ENCODE measurements at places on chromosomes 5 and 9.

DNA sequence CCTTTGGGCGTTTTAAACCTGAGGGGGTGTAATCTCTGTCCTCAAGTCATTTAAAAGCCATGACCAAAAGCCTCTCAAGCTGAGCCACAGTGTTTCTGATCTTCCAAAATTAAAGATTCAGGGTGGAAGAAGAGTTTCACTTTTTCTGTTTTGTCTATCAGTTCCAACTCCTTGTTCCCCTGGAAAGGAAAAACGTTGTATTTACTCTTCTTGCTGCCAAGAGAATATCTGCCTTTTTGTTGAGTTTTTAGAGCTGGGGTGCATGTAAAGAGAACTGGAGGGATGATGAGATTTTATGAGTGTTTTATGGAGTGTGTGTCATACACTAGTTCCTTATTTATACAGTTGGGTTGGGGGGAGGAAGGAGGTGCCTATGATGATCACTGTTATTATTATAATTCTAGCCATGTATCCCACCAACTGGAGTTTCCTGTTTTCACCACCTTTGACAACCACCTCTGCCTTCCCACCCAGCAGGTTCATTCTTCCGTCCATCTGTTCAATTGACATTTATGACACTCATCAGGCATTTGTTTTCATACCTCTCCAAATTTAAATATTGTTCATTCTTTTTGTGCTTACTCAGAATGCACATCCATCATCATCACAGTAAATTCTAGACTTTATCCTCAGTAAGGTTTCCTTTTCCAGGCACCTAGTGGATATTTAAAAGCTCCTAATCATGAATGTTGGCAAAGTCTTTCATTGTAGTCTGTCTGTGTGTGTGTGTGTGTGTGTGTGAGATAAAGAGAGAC, 97.9 kb upstream of the MPDZ start:
- DNase-seq: no peak

DNA sequence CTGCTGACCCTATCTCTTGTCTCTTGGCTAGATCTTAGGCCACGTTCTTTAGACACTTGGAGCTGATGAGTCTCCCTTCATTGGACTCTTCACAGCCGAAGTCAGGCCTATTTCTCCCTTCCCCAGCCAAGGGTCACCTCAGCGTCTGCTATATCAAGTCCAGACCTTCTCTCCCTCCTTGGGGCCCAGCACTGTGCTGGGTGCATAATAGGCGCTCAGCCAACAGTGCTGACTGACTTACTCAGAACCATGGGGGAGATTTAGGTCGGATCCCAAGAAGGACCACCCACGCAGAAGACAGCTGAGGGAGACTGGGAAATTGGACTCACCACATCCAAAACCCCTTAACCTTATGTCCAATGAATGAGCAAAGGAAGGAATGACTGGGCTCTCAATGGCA, 5.6 kb upstream of the AMBP start:
- no peak for DNase-seq

GRCh38 chr9:109856785-109857184, 76.8 kb downstream of the PALM2AKAP2 start:
- DNase-seq: no peak

GRCh38 chr9:133527444-133527920, 2.7 kb upstream of the MYMK start:
- no peak for DNase-seq

DNA sequence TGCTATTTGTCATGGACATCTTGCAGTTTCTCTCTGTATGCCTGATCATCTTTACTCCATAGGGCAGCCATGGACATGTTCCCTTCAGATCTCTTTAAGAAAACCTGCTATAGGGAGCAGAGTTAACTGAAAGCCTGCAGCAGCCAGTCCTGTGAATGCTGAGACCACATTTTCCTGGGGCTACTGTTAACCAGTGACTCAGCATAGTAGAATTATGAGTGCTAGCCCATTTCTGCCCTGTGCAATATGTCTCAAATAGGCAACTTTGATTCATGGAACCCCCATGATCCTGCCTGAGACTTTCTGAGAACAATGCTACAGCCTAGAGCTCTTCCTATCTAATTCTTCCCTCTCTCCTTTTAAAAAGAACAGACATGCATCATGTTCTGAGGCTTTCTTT, 624.2 kb downstream of the CHSY3 start:
- no peak for DNase-seq

- DNase-seq: no peak
Measured at GRCh38 chr5:107915176-107915812, 244.6 kb upstream of the EFNA5 start.

GRCh38 chr9:136103651-136104487, 8.8 kb upstream of the NACC2 start:
- DNase-seq: no peak

DNA sequence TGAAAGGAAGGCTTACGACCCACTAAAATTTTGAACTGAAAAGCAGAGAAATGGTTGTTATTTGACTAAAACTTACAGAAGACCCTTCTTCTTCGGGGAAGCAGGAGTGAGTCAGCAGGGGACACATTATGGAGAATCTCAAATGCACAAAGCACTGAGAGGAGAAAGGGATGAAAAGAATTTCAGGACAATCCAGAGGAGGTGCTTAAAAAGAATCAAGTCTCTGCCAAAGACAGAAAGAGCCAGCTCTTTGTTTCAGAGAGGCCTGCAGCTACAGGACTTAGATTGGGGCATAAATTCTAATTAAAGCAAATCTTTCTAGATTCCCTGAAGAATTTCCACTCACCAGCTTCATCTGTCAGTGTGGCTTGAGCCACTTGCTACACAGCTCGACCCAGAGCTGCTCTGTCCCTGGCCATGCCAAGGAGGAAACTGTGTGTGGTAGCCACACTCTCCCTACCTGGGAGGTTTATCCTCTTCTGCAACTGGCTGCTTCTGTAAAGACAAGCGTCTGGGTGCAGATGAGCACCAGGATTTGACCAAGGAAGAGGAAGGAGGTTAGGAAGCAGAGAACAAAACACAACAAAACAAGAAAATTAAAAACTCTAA, 89.9 kb downstream of the SEMA5A start:
- no peak for DNase-seq

DNA sequence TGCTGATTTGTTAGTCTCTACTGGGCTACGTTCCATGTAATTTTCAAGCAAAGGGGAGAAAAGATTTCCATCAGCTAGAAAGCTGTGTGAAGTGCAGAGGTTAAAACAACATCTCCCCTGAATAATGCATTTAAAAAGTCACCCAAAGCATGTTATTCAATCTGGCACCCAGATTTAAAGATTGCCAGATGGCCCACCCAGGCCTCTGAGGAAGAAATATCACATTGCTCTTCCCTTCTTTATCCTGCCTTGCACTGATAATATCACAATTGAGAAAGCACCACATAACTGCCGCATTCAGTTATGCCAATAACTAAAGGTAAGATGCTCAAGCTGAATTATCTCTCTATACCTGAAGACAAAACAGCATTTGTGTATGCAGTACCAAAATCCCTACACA, 119.4 kb upstream of the PUM3 start:
- no peak for DNase-seq

- no peak for DNase-seq
Measured at GRCh38 chr5:63170486-63170885, 591.9 kb downstream of the LRRC70 start.

GRCh38 chr5:56386046-56386445, 152.9 kb upstream of the ANKRD55 start:
- DNase-seq: no peak

GRCh38 chr5:15702102-15702501, 202.1 kb downstream of the FBXL7 start:
- no peak for DNase-seq
